NCI-H748 treated with DMSO at 0.1 percent for 48 hours (cell line): ENCODE measurements at places on chromosomes 16 and 17.
A peak's percentile ranks its signal among the peaks of the same experiment; 100 is the strongest.

- DNase-seq = no peak
Measured at GRCh38 chr17:29870836-29871465, 59.1 kb downstream of the SSH2 start.

DNA sequence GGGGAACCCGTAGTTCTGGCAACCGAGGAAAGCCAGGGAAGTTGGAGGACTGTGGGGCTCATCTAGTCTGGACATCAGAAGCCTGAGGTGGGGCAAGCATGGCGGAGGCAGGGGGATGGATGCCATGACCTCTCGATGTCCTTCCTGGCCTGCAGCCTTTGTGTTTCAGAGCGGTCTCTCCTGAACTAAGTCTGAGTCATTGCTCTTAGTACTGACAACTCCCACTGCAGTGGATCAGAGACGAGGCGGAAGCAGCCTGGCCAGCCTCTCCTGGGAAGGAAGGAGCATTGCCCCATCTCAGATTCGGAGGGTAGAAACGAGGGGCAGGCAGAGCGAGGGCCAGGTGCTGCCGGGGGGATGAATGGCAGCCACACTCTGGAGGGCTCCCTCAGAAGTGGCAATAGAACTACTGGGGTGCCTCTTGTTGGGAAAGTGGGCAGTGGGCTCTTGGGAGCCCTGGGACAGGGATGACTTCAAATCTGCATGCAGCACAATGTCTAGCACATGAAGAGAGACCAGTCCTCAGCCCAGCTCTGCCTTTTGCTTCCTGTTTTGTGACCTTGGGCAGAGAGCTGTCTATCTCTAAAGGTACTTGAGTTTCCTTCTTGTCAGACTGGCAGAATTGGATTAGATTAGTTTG is 3.6 kb upstream of the STAC2 start:
- no peak for DNase-seq

DNA sequence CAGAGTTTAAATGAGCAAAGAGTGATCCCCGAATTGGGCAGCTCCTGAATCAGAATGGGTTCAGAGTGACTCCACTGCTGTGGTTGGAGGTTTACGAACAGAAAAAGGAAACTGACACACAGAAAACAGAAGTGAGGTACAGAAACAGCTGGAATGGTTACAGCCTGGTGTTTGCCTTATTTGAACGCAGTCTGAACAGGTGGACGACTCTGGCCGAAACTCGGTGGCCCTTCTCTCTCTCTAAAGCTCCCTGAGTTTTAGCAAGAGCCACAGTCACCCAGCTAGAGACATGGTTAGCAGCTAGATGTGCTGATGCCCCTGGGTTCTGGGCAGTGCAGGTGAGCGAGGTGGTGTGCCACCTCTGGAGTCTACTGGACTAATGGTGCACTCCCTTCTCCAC is 54.2 kb upstream of the ATP2A3 start:
- no peak for DNase-seq

DNA sequence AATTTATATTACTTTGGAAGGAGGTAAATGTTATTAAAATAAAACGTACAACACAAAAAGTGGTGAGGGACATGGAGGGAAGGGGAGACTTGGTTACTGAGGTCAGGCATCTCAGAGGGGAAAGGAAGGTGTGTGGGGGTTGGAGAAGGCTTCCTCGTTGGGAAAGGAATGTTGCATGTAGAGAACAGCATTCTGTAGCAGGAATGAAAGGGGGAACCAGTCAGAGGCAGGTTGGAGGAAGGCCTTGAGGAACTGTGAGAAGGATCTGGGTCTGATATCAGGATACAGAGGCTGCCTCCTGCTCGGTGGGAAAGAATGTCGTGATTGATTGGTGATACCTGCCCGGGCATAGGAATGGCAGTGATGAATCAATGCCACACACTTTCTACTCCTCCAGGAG is 103.3 kb upstream of the ZFHX3 start:
- no peak for DNase-seq

DNA sequence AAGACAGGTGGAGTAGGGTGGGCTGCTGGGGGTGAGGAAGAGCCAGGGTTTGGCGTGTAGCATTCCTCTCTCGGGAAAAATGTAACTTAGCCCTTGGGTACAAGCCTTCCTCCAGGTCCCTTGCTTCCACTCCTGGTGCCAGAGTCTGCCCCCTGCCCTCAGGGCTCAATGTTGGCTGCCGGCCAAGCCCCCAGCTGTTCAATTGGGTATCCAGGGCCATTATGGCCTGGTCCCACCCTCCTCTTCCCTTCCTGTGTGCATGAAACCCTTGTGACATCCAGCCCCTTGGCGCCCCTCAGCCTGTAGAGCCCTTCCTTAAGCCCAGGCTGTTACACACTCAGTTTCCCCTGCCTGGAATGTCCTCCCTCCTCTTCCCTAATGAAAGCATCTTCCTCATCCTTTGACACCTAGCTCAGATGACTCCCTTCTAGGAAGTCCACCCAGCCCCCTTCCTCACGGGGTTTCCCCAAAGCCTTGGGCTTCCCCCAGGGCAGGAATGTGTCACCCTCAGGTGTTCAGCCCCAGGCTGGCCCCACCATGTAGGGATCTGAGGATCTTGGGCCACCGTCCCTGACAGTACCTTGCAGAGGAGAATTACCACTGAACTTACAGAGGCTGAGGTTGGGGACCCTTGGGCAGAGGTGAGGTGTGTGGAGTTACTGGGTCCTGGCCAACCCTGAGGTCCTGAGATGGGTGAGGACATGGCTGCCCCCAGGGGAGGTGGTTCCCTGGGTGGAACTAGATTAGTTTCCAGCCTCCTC is 30.0 kb downstream of the B9D1 start:
- no peak for DNase-seq

- DNase-seq = no peak
Measured at GRCh38 chr17:35167666-35168065, 20.0 kb downstream of the UNC45B start.

- DNase-seq = peak; percentile 59
Measured at GRCh38 chr16:10737068-10737625, 6.5 kb upstream of the NUBP1 start.

GRCh38 chr16:23302045-23302956 is at the start of gene SCNN1B:
Gene SCNN1B, plus strand, starts transcription at chr16:23302302. Its CDS starts 46,298 bp downstream, at chr16:23348600.
- no peak for DNase-seq

- no peak for DNase-seq
Measured at GRCh38 chr17:28057731-28058246, 15.3 kb downstream of the NLK start.

- no peak for DNase-seq
Measured at GRCh38 chr17:49297141-49297540, 64.9 kb downstream of the ZNF652 start.

DNA sequence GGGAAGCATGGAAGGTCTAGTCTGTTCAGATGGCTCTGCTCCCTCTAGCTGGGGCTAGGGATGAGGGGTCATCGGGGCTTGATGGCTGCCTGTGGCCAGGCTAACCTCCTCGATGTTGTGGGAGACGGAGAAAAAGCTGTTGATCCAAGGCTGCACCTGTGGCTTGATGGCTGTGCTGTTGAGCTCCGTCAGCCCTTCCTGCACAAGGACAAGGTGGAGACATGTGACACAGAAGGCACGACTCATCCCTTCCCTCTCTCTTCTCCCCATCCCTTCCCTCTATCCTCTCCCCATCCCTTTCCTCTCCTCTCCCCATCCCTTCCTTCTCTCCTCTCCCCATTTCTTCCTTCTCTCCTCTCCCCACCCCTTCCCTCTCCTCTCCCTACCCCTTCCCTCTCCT is 28.2 kb downstream of the FCSK start:
- no peak for DNase-seq

GRCh38 chr17:81386141-81386645 is 9.1 kb upstream of the BAHCC1 start:
- no peak for DNase-seq

- no peak for DNase-seq
Measured at GRCh38 chr17:2042933-2043332, 1.1 kb downstream of the OVCA2 start.

DNA sequence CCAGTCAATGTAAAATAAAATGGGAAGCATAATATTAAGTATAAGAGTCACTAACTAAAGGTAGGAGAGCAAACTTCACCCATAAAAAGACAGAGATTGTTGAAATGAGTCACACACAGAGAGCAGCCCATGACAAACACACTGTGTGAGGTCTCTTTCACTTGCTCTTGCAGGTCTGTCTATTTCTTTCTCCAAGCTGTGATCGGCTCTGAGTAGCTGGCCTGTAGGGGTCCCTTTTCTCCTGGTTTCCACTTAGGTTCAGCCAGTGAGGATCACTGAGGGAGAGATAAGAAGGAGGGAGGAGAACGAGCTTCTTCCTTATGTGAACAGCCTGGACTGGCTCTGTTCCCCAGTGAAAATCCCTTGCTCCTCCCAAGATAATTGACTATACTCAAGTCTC is 133.7 kb upstream of the HS3ST3A1 start:
- no peak for DNase-seq

DNA sequence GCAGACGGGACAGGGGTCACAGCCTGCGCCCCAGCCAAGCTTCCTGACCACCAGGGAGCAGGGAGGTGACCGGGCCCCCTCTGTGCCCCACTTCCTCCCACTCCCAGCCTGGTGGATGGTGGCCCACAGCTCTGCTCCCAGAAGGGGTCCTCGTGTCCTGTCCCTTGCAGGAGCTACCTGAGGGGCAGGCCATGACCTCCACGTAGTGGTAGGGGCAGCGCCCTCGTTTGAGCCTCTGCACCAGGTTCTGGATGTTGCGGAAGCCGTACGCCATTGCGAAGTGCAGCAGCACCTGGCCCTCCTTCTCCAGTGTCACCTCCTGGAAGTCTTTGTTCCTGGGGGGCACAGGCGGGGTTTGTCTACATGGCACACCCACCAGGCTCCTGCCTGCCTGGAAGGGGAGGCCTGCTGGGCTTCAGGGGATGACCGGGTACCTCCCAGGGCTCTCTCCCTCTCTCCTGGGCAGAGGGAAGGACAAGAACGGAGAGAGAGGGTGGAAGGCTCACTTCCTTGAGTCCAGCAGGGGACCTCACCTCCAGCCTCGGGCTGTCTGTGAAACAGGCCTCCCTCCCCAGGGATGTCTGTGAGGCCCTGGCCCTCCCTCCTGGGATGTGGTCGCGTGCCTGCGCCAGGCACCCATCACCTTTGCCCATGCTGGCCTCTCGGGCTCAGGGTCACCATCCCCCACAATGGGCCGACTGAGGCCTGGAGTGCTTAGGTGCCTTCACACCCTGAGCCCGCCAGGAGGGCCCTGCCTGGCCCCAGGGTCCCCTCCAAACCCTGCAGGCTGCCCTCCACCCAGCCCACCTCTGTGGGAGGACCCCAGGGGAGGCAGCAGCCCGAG is 4.0 kb downstream of the HAGHL start:
- DNase-seq = no peak

GRCh38 chr17:14334919-14335318 is 34.0 kb downstream of the HS3ST3B1 start:
- no peak for DNase-seq

GRCh38 chr17:49316889-49317675 is 45.0 kb downstream of the ZNF652 start:
- DNase-seq = no peak

DNA sequence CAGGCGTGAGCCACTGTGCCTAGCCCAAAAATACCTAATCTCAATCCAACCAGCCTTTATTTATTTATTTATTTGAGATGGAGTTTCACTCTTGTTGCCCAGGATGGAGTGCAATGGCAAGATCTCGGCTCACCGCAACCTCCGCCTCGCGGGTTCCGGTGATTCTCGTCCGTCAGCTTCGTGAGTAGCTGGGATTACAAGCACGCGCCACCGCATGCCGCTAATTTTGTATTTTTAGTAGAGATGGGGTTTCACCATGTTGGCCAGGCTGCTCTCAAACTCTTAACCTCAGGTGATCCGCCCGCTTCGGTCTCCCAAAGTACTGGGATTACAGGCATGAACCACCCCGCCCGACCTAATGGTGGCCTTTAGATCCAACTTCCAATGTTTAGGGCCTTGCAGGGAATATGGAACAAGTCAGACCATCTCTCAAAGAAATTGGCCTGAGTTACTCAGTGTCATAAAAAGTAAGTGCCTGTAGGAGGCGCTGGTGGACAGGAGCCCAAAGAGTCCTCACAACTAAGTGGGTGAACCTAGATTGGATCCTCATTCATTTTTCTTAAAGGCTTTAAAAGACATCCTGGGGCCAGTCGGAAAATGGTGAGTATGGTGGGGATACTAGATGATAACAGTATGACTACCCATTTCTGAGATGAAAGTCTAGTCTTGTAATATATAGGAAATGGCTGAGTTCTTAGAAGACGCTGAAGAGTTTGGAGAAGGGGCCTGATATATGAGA is 4.6 kb downstream of the ZSCAN10 start:
- peak; percentile 36 for DNase-seq

DNA sequence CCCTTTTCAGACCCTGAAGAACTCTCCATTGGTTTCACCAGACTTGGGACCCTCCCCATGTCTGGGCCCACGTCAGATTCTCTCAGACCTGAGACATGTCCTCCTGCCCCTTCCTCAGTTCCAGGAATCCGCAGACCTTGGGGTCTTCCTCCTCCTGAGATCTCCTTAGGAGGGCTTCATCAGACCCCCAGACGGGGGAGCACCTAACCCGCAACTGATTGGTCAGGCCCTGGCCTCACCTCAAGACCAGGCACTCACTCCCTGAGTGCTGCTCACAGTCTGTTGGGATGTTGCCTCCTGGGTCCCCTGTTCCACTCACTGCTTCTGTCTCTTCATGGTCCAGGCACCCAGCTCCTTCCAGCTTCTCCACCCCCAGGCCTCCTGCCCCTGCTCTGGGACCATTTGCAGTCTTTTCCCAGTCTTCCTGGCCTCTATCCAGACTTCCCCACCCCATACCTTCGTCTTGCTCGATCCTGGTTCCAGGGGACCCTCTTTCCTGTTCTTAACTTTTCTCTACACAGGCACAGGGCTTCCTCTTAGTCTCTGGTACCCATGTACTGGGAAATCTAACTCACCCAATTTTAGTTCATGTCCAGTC is 1.2 kb downstream of the GID4 start:
- no peak for DNase-seq

GRCh38 chr17:11182430-11182829 is 58.6 kb upstream of the SHISA6 start:
- DNase-seq = no peak

- no peak for DNase-seq
Measured at GRCh38 chr17:17692353-17693252, 11.3 kb downstream of the RAI1 start.

GRCh38 chr17:37820313-37820994 is 75.6 kb upstream of the HNF1B start:
- no peak for DNase-seq
